B cell (primary cell): ENCODE measurements at places on chromosomes 13 and 19.

DNA sequence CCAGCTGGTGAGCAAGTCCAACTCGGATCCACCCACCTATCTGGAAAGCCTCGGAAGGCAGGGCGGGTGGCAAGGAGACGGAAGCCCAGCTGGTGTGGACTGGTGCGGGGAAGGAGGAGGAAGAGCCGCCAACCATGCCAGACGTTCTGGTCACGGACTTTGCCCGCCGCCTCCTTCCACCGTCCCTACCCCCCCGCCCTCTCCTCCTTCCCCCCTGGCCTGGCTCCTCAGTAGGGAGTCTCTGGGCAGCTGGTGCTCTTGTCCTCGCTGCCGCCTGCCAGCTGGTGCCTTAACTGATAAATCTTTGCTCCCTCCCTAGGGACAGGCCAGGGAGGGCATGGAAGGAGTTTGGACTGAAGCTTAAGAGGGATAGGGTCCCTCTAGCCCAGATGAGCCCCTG, 4.8 kb downstream of the SYNGR4 start:
- DNase-seq: no peak

DNA sequence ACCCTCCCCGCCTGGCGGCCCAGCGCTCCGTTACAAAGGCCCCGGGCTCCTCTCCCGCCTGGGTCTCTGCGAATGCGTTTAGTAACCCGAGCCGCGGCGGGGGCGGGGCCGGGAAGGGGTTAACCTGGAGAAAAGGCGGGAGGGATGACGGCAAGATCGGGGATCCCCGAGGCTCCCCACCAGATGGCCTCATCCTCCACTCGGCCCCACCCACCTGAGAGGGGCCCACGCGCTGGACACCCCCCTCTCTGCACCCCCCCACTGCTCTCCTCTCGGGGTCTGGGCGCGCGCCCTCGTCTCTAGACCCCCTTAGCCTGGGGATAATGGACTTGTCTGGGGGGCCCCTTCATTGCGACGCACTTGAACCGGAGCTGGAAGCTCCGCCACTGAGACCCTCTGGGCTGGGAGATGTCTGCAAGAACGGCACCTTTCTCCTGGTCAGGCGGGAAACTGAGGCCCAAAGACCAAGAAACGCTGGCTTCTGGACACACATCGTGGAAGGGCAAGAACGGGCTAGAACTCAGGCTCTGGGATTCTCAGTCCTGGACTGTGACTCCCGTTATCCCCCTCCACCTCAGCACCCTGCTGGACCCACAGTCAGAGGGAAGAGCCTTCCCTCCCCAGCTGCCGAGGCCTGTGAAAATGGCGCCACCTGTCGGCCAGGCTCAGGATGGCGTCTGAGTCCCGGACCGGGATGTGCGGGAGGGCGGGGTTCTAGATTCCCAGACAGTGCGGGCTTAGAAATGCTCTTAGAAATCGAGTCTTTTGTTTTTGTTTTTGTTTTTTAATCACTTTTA, 2.9 kb upstream of the LTBP4 start:
- DNase-seq: peak; percentile 87

DNA sequence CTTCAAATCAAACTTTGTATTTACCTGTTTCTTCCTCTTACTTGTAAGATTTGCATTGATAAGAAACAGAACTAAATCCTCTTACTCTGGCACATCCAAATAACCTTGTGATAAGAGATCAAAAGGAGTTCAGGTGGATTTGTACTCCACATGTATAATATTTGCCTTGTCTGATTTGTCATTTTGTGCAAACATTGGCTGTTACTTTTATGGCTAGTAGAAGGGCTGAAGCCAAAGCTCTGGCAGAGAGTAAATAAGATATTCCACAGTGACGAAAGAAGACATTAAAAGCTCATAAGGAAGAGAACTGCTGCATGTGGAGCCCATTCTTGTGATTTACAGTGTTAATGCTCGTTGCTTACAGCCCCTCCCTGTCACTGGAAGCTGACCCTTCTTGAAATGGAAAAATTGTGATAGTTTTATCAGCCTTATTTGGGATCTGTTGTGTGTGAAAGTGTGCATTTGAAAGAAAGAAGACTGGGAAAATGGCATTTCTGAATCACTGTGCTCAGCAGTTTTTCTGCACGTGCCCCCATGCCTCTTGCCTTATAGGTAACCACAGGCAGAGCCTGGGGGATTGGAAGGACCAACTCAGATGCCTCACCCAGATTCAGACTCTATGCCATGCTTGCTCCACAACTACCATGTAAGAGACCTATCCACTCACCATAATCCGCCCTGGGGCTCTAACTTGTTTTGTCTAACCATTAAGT, 68.2 kb downstream of the OXGR1 start:
- no peak for DNase-seq

GRCh38 chr19:21238670-21239069, 90.5 kb downstream of the ZNF708 start:
- DNase-seq: no peak

DNA sequence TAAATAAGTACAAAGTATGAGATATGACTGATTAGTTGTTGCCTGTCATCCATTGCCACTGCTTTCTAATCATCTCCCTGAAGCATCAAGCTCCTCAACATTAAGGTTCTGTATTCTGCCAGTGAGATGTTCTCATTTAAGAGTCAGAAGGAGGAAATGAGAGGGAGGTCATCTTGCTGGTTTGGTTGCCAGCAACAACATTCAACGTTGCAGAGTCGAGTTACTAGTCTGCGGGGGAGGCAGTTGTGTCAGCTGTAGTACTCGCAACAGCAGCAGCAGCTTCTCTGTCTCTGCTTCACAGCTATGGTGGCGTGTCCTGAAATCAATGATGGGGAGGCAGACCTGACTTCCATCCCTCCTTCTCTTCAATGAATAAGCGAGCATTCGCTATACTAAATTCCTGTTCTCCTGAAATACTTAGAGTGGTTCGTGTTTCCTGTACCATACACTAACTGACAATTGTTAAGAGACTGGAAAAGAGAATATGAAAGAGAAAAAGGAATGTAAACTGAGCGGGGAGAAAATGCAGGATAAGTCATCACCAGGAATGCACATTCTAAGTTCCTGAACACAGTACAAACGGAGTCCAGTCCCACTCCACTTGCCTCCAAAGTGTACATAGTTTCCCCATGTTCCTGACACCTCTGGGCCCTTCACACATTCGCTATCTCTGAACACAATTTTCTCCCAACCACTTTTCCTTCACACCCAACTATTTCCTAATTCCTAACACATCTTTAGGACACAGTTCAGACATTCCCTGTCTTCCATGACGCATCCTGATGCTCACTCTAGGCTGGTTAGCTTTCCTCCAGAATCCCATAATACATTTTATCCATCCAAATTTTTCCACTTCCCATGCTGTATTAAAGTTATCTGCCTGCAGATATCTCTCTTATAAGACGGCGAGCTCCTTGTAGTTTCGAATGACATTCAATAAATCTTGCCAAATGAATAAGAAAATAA, 263.0 kb downstream of the KLF12 start:
- DNase-seq: no peak

GRCh38 chr13:25354377-25354776, 17.4 kb upstream of the ATP8A2 start:
- no peak for DNase-seq

- DNase-seq: no peak
These were observed 26.7 kb downstream of the WDR62 start for GRCh38 chr19:36081385-36081784.

- no peak for DNase-seq
These were observed 3.0 kb downstream of the ENOX1 start for GRCh38 chr13:43783820-43784219.

DNA sequence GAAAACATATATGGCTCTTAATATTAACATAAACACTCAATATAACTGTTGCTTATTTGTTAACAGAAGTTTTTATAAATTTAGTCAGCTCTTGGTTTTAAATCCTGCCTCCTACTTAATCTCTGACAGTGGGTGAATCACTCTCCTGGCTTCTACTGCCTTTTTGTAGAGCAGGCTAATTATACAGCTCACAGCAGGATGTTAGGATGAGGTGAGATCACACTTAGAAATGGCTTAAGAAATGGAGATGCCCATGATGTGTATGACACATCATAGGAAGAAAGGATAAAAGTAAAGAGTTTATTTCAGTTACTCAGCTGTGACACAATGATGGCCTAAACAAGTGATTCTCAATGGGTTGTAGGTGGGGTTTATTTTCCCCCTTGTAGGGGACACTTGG, 345.6 kb downstream of the SPRY2 start:
- no peak for DNase-seq

DNA sequence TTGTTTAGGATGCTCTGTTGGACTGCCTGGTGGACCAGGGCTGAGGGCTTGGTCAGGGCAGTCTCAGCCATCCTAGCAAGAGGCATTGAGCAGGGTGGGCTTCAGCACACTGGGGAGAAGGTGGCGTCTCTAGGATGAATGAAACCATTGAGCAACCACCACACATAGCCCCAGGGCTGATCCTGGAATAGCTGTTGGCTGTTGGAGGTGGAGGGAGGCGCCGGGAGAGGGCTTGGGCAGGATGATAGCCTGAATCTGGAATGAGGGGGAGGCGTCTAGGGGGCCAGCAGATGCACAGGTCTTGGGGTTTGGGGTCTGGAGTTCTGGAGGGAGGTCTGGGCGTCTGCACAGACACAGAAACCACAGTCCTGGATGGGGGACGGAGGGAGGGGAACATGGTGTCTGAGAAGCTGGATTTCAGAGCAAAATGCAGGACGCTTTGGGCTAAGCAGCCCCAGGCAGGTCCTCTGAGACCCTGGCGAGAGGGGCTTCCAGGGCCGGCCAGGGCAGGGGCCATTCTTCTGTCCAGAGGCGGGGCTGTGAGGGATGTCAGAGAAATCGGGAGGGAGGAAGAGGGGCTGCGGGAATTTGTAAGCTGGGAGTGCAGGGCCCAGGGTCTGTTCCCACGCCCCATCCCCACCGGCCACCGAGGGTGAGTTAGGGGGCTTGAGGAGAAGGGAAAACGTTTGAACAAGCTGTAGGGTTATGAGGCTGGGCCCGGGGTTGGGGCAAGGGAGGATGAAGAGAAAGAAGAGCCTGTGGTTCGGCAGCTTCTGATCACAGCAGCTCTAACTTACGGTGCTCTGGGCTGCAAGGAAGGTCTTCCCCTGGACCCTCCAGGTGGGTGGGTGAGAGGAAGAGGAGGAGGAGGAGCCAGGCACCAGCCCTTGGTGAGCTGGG, 5.2 kb downstream of the TRAPPC5 start:
- peak; percentile 22 for DNase-seq

- no peak for DNase-seq
These were observed 20.0 kb downstream of the CAPS start for GRCh38 chr19:5934069-5934401.

DNA sequence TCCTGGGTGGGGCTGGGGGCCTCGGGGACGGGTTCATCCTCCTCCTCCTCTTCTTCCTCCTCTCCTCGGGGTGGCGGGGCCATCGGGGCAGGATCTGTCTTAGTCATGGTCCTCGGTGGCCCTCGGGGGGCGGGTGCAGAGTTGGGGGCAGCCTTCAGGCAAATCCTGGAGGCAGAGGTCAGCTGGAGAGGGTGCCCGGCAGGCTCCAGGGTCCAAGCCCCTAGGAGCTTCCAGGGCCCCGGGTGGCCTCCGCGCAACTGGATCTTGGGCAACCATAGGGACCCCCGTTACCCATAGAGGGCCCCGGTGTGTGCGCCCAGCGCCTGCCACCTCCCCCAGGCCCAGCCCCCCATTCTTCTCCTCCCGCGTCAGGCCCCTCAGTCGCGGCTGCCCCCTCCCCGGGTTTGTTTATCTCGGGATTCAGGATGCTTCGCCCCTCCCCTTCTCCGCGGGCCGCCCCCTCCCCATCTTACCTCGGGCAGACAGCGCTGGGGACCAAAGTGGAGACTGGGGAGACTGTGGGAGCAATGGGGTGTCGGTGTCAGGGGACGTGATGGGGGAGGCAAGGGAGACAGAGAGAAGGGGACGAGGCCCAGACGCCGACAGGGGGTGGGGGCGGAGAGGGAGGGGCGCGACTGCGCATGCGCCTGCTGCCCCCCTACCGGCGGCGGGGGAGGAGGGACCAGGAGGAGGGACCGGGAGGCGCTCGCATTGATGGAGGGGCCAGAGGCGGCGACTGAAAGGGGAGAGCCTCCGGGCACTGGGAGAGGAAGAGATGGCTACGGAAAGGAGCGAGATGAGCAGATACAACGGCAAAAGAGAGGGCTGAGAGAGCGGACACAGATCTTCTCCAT, at the start of gene CLIP3:
Gene CLIP3 (minus strand): TSS at position 623 of the 854 bp plus-strand sequence. CDS start 516 bp downstream, at position 107.
- no peak for DNase-seq

GRCh38 chr13:49740870-49741269, 49.6 kb upstream of the EBPL start:
- no peak for DNase-seq

DNA sequence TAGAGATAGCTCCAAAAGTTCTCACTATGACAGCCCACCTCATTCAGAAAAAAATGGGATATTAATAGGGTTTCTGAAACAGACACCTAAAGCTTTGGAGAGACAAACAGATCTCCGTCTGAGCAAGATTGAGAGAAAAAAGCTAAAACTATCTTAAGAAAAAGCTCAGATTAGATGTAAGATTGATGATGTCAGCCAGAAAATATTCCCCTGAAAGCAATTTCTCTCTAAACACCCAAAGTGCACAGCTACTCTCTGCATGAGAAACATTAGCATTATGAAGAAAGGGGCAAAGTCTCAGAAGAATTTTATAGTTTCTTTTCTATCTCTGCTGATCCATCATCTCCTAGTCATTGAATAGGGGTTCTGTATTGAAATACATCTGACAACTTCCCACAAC, 148.9 kb downstream of the ZNF737 start:
- no peak for DNase-seq

- no peak for DNase-seq
These were observed 88.1 kb downstream of the STOML3 start for GRCh38 chr13:38902551-38902950.

- DNase-seq: no peak
These were observed 625.6 kb downstream of the DCT start for GRCh38 chr13:93853912-93854311.

DNA sequence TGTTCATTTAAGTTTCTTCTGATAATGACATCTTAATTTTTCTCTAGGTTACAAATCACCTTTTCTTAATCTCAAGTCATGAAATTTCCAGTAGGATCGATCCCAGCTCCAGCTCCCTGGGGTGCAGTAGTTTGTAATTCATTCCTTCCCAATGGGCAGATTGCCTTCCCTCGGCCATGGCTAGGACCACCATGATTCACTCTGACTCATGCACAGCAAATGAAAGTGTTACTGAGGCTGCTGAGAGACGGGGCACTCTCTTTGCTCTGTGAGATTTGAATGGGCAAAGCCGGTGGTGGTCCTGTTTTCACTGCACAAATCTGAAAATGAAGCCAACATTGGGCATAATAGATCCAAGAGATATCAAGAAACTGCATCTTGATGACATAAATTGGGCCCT, 202.8 kb upstream of the IRS2 start:
- DNase-seq: no peak

DNA sequence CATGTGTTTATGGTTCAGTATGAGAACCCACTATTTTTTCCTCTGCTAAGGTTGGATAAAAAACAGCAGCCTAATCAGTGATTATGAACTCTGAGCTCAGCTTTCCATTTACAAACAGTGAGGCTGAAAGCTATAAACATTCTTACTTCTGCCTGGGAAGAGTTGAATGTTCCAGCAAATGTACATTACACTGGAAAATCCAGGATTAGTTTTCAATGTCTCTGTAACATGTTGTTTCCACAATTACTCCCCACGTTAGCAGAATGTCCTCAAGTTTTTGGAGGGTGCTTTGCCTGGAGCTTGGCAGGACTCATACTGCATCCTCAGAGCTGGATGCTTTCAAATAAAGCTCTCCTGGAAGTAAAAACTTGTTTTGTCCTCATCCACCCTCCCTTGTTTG, 150.4 kb downstream of the POSTN start:
- no peak for DNase-seq
